SW 1271 (cell line): ENCODE measurements at places on chromosomes 13 and 19.

DNA sequence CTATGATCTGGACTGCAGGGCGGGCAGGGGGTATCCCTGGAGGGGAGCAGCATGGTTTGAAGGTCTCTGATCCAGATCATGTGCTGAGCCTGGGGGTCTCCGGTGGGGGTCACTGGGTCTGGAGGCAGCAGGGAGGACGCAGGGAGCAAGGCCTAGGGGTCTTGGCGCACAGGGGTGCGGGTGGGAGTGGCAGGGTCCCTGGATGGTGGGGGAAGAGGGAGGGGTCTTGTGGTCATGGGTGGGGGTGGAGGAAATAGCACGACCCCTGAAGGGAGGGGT, 1.9 kb downstream of the BTBD2 start:
- no peak for DNase-seq

DNA sequence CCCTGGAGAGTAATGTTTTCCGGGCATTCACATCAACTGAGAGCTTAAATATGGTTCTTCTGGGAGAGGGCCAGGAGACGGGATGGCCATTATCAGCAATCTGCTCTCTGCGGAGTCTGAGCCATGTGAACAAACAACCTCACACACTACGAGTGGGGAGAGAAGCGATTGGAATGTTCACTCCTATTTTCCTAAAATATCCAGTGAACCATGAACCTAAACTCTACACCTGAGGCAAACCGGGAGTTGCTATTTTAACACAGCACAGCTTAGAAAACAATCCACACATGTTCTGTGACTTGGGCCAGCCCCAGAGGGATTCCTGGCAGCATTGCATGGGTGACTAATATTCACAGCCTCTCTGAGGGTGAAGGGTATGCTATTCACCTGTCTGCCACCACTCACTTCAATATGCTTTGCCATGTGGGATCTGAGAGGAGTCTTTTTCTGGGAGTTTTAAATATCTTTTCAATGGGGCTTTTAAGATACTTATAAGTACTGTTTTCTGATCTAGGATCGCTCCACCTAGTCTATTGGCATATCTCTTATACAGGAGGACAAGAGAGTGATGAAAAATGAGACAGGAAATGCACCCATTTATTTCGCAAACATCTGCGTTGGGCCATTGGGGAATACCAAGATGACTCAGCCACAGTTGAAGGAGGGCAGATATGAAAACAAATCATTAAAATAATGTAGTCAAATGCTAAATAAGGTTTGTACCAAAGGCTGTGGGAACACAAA, 72.6 kb upstream of the SERP2 start:
- DNase-seq, result peak; percentile 60

- DNase-seq, result no peak
These were observed 61.9 kb downstream of the DPF1 start for GRCh38 chr19:38162094-38162493.

DNA sequence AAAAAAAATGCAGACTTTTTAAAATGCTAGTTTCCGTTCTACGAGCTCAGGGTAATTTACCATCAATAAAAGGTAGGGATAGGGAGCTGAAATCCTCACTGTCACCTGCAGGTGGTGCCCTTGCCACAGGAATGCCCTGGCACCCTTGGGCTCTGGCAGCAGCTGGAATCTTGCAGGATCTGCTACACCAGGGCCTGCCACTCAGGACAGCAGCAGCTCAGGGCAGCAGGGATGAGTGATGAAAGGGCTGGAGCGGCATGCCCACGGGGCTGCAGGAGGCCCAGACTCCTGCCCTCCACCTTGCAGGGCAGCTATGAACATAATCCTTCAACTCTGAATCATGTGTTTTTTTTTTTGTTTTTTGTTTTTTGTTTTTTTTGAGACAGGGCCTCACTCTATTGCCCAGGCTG, 54.0 kb downstream of the GNG7 start:
- DNase-seq, result peak; percentile 66

DNA sequence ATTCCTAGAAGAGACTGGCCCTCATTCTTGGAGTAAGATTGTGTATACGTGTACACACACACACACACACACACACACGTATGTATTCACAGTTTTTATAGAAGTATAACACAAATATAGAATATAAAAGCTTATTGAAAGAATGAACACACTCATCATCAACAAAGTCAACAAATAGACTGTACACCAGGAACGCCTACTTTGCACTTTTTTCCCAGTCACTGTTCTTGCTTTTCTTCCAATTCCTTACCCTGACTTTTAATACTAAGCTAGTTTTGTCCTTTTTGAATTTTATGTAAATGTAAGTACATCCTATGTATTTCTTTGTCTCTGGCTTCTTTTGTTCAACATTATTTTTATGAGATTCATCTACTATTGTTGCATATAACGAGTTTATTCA, 264.5 kb downstream of the MAB21L1 start:
- no peak for DNase-seq

DNA sequence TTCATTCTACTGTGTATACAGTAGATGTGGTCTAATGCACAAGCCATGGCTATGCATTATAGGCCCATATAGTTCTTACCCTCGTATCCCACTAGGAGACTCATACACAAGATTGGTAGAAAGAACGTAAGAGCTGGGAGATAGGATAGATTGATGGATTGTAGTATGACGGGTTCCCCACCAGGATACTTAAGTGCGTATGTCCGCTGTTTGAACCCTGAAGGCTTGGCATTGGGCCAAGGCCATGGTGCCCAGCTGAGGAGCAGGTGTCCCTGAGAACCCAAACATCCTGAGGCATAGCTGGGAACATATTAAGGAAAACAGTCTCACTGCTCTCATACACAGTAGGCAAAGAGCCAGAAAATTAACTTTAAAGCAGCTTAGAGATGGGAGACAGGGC, 617.5 kb upstream of the KLF12 start:
- no peak for DNase-seq

DNA sequence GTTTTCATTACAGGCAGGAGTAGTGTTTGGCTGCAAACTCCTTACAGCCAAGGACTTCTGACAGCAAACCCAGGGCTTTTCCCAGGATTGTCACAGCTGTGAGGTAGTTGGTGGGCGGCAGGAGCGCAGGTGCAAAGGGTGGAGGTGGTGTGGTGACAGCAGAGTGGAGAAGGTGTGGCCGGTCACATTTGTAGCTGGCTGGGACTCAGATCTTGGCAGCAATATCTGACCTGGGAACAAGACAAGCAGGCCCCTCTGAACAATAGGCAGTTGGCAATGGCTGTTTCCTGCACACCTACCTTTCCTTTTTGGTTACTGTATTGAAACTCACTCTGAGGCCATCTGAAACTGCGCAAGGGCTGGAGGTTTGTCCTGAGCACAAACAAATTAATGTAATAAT, 327.3 kb downstream of the COG6 start:
- DNase-seq, result no peak

- DNase-seq, result no peak
These were observed 74.5 kb upstream of the FRY start for GRCh38 chr13:31956980-31957644.

- DNase-seq, result no peak
These were observed 272.6 kb downstream of the EFNB2 start for GRCh38 chr13:106262886-106263285.

DNA sequence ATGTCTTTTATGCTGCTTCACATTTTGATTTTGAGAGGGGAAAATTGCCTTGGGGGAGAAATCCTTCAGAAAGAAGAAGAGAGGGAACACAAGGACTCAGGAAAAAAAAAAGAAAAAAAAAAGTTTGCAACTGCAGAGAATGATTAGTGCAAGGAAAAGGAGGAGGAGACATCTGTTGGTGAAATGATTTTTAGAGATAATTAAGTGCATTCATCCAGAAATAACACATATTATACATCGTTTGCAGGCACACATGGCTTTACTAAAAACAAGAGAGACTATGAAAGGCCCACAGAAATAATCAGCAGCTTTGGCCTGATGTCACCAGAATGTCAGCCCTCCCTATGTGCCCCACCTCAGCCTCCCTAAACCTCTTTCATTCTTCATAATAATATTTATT, 1058.2 kb downstream of the PCDH9 start:
- no peak for DNase-seq

DNA sequence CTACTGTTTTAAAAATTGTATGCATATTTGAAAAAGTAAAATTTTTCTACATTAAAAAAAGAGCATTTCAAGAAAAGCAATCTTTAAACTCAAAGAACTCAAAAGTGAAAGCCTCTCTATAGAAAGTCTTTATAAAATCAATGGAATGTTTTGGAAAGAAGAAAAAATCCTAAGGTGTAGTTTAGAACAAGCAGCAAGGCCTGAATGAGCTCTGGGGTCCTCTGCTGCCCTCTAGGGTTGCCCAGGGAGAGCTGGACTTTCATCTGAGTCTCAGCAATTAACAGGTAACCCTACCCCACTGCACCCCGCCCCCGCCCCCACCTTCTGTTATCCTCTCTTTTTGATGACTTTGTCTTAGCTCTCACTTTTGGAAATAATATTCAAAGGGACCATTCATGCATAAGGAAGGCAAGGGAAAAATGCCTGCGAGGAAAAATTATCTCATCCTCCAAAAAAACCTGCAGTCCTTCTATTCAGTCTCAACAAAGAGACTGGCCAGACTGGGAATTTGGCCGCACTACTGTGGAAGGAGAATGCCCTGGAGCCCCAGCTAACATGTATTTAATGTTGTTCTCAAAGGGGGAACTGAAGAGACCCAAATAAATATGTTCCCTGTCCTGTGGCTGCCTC, 24.1 kb downstream of the SLC25A30 start:
- peak; percentile 50 for DNase-seq

GRCh38 chr19:57273014-57273413, 7.3 kb upstream of the ZNF460 start:
- no peak for DNase-seq

DNA sequence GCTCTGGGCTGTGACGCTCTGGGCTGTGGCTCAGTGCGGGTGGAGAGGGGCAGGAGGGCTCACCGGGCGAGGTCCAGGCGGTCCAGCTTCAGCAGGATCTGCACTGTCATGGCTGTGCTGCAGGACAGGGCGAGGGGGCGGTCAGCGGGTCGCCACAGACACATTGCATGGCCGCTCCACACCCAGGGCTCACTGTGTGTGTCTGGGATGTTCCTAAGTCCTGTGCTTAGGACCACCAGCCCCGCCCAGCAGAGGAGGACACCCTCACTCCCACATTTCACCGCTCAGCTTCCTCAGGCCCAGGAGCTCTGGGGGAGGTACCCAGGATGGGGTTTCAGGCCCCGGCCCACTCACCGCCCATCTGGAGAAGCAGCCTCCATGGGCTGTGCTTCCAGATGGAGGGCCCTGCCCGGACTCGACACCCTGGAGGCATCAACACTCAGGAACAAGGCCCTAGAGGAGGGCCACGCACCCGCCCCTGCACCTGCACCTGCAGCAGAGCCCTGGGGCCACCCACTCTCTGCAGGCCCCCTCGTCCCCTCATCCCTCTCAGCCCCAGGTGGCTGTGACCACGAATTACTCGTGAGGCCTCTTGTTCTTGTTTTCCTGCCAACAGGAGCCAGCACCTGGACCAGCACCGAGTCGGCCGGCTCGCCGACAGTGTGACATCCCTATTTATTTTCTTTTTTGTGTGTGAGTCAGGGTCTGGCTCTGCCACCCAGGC, 9.7 kb upstream of the CERS1 start:
- DNase-seq, result no peak

GRCh38 chr13:73167028-73167820, 108.4 kb downstream of the KLF5 start:
- DNase-seq, result no peak

GRCh38 chr13:38444904-38445303, 95.3 kb downstream of the UFM1 start:
- no peak for DNase-seq

- DNase-seq, result no peak
These were observed at the start of gene FCHO1 for GRCh38 chr19:17751103-17751911. Gene FCHO1 (plus strand): TSS chr19:17751477. CDS start chr19:17755165, 3,688 bp downstream.

DNA sequence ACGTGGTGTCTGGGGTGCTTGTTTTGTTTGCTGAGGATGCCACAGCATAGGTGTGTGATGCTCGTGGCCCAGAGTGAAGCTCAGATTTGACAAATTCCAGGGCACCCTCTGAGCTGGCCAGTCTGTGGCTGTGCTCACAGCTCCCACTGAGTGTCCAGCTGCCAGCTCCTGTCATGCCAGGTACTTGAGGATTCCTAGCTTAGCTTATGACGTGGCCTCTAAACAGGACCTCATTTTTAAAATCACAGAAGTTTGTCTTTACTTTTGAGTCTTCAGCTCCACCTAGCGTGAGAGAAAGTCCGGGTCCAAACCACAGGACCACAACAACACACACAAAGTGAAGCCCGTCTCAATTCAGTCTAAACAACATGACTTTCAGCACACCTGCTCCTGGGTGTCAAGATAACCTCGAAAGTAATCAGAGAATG, 117.3 kb downstream of the RAB20 start:
- DNase-seq, result no peak

DNA sequence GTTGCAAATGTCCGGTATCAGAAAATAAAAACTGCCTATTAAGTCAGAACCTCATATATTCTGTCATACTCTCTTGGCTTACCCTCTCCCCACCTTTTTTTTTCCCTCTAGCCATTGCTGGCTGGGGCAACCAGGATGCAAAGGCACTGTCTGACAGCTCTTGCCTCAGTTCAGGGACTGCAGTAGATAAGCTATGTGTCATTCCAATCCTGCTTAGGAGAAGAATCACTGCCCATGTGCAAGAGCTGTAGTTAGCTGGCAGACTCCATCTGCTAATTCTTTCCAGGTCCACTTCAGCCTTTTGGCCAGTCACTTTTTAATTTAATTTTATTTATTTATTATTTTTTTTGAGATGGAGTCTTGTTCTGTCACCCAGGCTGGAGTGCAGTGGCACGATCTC, 895.6 kb upstream of the SLC10A2 start:
- DNase-seq, result no peak
